Body of pancreas (tissue), 4 donors: ENCODE measurements at places on chromosomes 6 and 20. TPM values are rescaled to one million over a fixed set of nuclear protein-coding genes. Genes with fewer than 3 reads are reported as not detected.

SEL1L2 gene
- total RNA-seq, result not detected

FBXO30 gene
- 2.0 TPM for total RNA-seq

SLC4A11 gene
- total RNA-seq, result not detected

NAA20 gene
- total RNA-seq, result 19.2 TPM

DNA sequence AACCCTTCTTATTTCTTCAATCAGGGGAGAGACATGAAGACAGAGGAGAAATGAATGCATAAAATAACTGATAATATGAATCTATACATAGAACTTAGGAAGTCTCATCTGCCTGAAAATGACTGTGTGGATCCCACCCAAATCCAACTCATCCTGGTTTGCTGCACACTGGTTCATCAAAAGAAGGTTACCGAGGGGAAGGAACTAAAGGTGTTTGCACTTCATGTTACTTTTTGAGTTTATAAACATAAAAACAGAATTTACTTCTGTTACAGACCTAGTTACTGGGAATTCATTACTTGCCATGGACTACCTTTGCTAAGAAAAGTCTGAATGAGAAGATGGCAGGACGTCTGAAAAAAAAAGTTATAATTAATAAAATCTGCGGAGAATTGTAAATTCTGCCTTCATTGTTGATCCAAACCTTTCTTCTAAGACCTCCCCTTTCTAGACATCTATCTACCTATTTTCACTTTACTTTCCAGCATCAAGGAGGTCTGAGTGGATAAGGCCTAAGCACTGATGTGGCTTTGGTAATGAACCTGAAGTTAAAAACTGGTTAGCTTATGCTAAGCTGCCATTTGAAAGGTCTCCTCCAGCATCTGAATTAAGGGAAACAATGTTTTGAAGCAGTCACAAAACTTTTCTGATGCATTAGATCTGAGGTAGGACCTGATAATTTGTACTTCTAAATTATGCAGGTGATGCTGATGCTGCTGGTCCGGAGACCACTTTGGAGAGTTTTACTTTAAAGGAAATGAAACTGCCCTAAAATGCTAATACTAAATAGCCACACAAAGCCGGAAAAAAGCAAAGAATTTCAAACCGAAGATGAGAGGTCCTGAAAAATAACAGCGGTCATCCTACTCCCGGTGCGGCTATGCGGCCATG, 84.0 kb downstream of the HFE start:
- H3K36me3 ChIP-seq, result no peaks in the 10 kb centered on the region
- H3K27ac ChIP-seq, result peak overlapping the region; percentile 89
- H3K4me3 ChIP-seq, result peak overlapping the region; percentile 30
- no peaks in the 10 kb centered on the region for H3K27me3 ChIP-seq
- H3K4me1 ChIP-seq, result peaks cover 12% of the 10 kb centered on the region

- peak overlapping the region; percentile 79 for H3K27ac ChIP-seq
- DNase-seq, result no peak
- no peaks in the 10 kb centered on the region for H3K27me3 ChIP-seq
- H3K4me3 ChIP-seq, result peak overlapping the region; percentile 46
Observed at GRCh38 chr20:62795023-62795761, 1.1 kb upstream of the MRGBP start.

- no peaks in the 10 kb centered on the region for H3K36me3 ChIP-seq
- no peak overlapping the region for H3K27ac ChIP-seq
Observed at GRCh38 chr20:33176101-33176500, 8.1 kb downstream of the BPIFA2 start.

GRCh38 chr20:49567421-49568277, at the start of gene PTGIS:
PTGIS (minus strand) TSS chr20:49568137; CDS start chr20:49568116, 21 bp downstream.
- peaks cover 5% of the 10 kb centered on the region for H3K4me1 ChIP-seq
- no peaks in the 10 kb centered on the region for H3K36me3 ChIP-seq
- no peak for DNase-seq
- H3K4me3 ChIP-seq, result no peak within 1 kb of the TSS
- H3K27ac ChIP-seq, result no peak within 1 kb of the TSS
- H3K27me3 ChIP-seq, result peaks cover 7% of the 10 kb centered on the region

- H3K36me3 ChIP-seq, result no peaks in the 10 kb centered on the region
- DNase-seq, result no peak
- no peaks in the 10 kb centered on the region for H3K27me3 ChIP-seq
Observed at GRCh38 chr6:124393536-124393935, 568.7 kb upstream of the RNF217 start.

GRCh38 chr6:116557893-116558292, 4.3 kb downstream of the CALHM4 start:
- H3K27me3 ChIP-seq, result no peaks in the 10 kb centered on the region
- no peaks in the 10 kb centered on the region for H3K36me3 ChIP-seq
- no peaks in the 10 kb centered on the region for H3K4me1 ChIP-seq
- DNase-seq, result no peak

- H3K27ac ChIP-seq, result no peak overlapping the region
- no peaks in the 10 kb centered on the region for H3K36me3 ChIP-seq
- H3K4me3 ChIP-seq, result no peak overlapping the region
- no peaks in the 10 kb centered on the region for H3K27me3 ChIP-seq
- no peaks in the 10 kb centered on the region for H3K4me1 ChIP-seq
- no peak for DNase-seq
Observed at GRCh38 chr20:1629321-1629720, 9.5 kb upstream of the SIRPB1 start.

GRCh38 chr6:154579046-154579445, 68.6 kb upstream of the CNKSR3 start:
- no peak overlapping the region for H3K4me3 ChIP-seq
- no peaks in the 10 kb centered on the region for H3K4me1 ChIP-seq
- DNase-seq, result no peak
- no peaks in the 10 kb centered on the region for H3K36me3 ChIP-seq
- H3K27me3 ChIP-seq, result no peaks in the 10 kb centered on the region
- H3K27ac ChIP-seq, result no peak overlapping the region
